ENCODE measurements at places on chromosomes 7 and 10. TPM values are rescaled to one million over a fixed set of nuclear protein-coding genes. Genes with fewer than 3 reads are reported as not detected.

The EEPD1 gene
- 2.5 TPM for total RNA-seq

The MBL2 gene
- total RNA-seq, result not detected

DNA sequence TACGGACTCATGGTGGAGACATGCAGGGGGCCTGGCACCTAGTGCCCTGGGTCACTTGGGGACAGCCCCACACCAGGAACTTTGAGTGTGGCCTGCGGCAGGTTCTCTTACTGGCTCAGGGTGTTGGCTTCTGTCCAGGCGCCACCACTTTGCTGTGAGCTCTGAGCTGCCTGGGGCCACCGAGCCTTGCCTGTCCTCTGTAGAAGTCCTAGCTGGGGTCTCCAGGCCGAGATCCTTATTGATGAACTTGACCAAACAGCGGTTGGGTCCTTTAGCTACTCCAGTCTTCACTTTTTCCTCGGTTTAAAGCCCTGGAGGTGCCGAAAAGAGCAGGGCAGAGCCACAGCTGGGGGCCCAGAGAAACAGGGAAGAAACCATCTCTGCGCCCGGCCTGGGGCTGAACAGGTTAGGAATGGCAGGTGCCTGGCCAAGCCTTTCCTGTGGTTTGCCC lies 41.3 kb downstream of the ZNF467 start:
- DNase-seq, result no peak

DNA sequence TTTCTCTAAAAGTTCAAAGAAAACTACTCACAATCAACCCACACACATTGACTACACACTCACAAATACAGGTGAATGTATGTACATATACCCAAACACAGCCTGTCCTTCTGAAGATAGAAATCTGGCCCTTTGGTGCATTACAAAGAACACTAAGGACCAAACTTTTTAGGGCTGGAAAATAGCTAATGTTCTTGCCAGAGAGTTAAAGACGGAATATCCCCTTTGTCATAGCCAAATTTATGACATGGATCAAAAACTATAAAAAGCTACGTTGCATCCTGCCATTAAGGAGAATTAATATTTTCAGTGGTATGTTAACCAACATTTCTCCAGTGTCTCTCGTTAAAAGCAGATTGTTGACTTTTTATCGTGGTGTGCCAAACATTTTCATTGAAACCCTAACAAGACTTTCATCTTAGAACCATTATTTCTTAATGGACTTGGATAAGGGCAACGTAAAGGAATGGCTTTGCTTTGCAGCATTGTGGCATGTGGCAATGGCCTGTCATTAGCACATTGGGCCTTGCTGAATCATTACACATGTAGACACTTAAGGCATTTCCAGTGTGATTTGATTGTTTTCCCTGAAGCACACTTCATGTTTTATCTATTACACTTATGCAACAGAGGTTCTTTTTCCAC lies 150.9 kb upstream of the MEOX2 start:
- no peak for DNase-seq

- peak; percentile 61 for DNase-seq
Observed at GRCh38 chr10:30063099-30063498, 3.7 kb upstream of the JCAD start.

The TMEM196 gene
- not detected for total RNA-seq

DNA sequence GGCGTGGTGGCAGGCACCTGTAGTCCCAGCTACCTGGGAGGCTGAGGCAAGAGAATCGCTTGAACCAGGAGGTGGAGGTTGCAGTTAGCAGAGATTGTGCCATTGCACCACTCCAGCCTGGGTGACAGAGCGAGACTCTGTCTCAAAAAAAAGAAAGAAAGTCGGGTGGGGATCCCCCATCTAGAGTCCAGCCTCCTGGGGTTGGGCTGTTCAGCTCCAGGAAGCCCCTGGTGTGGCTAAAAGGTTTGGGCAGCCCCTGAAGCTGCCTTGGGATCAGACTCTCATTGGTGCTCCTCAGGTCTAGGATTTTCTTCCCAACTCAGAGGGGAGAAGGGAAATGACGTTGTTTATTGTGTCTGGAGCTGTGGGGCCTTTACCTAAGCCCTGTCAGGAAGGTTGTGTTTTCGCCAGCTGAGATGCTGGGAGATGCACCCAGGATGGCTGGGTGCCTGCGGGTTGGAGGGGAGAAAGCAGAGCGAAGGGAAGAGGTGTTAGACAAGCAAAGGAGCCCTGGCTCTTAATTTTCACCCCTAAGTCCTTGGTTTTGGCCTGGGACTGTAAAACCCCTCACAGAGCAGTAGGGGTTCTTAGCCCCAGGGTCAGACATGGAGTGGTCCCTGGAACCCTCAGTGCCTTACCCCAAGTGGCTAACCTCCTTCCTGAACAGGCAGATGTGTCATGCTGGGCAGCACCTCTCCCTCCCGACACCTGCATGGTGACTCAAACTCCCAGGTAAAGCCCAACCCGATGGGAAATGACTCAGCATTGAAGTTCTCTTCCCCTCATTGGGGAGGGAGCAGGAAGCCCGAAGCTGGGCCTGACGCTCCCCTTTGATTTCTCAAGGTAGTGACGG lies 21.1 kb downstream of the PLAU start:
- no peak for DNase-seq

DNA sequence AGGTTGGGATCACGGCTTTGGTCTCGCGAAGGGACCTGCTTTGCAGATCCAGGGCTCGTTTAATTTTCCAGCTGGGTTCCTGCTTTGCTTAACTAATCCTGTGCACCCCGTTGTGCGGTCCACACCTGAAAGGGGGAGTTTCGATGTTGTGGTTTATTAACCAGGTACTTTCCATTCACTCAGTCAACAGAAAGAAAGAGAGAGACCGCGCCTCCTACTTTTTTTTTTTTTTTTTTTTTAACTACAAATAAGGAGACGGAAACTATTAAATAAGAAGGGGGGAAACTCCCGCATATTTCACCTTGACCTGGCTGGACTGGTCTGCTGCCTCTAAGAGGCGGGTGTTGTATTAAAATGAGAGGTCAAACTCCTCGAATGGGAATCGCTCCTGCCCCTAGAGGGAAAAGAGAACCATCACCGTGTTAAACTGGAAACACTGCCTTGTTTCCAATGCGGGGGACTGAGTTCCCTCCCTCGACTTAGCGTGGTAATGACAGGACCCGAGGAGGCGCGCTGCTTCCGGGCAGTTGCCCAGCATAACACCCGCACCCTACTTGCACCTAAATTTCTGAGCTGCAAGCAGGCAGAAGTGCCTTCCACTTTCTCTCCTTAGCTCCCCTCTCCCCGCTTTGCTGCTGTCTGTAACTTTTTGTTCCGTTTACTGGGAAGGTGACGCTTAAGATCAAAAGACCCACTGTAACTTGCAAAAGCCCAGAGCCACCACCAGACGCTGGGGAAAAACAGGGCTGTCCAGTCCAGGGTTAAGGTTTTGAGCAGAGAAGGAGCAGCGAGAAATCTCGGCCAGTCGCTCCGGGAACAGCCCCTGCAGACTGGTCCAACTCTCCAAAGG lies 1.1 kb upstream of the ITGB8 start:
- DNase-seq, result peak; percentile 88

DNA sequence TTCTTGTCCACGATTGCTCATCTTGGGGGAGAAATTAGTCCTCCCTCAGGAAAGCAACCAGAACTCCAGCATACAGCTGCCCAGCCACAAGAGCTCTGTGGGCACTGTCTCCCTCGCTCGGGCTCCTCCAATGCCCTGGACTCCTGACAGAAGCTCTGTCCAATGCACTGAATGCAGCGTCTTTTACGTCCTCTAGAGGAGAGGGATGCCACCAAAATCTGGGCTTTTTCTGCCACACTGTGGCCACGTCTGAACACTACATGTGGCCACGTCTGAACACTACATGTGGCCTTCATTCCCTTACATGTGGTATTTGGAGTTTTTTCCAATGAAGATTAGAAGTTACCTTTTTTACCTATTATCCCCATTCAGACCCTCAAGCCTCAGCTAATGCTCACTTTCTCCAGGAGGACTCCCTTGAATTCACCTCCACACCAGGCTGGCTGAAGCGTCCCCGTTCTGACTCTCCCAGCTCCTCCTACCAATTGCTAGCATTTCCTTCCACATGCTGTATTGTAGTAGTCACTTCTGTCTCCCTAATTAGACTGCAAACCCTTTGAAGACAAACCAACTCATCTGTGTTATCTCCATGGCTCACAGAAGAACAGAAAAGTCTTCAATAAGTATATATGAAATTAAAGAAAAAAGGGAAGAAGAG lies 134.3 kb upstream of the PDE1C start:
- DNase-seq, result peak; percentile 96

DNA sequence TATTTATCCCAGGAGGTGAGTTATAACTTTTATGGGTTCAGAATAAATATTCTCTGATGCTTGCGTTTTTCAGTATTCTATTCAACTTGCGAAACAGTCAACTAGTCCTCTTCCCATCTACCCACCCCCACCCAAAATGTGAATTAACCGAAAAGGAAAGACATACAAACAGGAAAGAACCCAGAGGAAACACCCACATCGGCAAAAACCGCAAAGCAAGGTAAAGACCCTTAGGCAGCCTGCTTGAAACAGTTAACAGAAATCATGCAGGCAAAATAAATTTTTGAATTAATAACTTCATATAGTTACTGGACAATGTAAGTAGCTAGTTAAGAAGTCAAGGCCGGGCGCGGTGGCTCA lies 5.4 kb downstream of the ZC3HAV1 start:
- DNase-seq, result no peak

GRCh38 chr7:29565982-29566746 lies 2.5 kb downstream of the PRR15 start:
- DNase-seq, result peak; percentile 29

DNA sequence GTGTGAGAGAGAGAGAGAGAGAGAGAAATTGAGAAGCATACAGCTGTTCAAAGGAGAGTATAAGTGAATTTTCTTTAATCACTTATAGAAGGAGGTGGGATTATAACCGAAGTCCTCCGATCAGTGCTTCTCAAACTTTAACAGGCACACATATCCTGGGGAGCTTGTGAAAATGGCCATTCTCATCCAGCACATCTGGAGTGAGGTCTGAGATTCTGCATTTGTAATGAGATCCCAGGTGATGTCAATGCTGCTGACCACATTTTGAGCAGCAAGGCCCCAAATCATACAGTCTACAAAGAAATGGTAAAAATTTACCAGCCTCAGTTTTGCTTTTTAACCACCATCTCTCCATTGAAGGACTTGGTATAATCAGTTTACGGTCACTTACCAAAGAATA lies 219.0 kb downstream of the PTEN start:
- DNase-seq, result no peak

The NPC1L1 gene
- total RNA-seq, result not detected

- no peak for DNase-seq
Observed at GRCh38 chr7:149664666-149665065, 108.7 kb downstream of the ZNF467 start.

DNA sequence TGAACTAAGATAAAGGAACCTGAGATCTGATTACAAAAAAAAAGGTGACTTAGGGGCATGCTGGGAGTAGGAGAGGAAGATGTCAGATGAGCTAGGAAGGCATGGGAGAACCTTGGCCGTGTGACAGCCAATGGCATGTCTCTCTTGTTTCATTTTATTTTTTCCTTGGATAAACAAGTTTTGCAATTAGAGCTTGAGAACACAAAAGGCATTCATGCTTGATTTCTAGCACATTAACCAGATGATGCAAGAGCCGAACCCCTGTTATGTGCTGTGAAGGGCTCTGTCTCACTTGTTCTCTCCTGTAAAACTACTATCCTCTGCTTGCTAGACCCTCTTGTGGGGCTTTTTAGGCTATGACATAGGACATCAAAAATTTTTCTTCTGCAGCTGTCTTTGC lies 134.3 kb upstream of the ASAH2 start:
- no peak for DNase-seq

The IPMK gene
- 10.7 TPM for total RNA-seq

The NUDT5 gene
- 176 TPM for total RNA-seq

DNA sequence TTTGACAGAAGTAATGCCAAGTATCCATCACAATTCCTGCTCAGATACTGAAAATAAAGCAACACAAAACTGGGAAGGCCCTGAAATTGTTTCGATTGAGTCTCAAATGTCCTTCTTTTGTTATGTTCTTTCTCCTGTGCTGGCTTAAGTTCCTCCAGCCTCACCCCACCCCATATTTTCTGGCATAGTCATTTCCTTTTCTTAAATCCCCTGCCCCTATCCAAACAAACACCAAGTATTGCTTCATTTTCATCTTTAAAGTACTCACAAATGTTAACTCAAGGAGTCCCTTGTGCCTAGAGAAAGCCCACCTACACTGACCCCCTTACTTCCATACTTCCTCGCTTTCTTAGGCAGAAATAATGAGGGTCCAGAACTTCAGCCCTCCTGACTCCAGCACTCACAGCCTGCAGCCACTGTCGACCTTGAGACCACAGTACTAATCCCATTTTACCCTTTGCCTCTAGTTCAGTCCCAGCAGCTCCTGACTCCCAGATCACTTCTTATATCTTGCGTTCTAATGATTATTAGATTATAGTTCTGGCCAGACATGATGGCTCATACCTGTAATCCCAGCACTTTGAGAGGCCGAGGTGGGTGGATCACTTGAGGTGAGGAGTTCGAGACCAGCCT lies 73.2 kb upstream of the ST8SIA6 start:
- DNase-seq, result peak; percentile 54

DNA sequence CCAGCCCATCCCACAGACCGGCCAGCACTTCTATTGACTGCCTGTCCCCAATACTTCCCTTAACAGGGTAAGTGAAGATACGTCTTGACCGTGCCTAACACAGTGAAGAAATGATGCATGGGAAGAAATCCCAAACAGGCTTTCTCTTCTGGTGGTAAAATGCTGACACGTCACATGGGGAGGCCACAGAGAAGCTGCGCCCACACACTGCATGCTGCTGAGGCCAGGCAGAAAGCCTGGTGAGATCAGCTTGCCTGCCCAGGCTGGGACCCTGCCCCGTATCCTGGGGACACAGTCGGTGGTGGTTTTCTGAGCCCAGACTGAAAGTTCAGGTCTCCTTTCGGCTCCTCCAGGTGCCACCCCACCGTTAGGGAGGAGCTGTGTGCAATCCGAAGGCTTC lies 356.3 kb upstream of the MGMT start:
- DNase-seq, result no peak

DNA sequence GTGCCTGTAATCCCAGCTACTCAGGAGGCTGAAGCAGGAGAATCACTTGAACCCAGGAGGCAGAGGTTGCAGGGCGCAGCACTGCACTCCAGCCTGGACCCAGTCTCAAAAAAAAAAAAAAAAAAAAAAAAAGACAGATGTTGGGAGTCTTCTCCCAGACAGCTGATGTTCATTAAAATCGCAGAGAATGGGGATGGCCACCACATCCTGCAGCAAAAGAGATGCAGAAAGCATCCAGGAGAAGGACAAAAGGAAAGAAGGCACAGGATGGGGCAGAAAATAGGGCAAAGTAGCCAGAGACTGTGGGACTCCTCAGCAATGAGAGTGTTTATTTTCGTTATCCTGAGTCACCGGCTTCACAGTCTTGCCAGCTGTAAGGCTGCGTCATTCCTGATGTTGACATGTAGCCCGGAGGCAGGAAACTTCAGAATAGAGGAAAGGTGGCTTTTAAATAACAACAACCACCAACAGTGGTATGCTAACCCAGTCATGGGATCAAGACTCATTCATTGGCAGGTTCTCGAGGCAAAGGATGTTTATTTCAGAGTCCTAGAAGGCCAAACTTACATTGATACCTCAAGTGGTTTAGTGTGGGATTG lies 149.5 kb upstream of the SVIL start:
- peak; percentile 100 for DNase-seq

GRCh38 chr10:36188080-36188453 lies 546.0 kb upstream of the FZD8 start:
- DNase-seq, result peak; percentile 29
